Forelimb muscle (tissue), 1 donor: ENCODE measurements at places on chromosomes 3 and 15. TPM values are rescaled to one million over a fixed set of nuclear protein-coding genes. Genes with fewer than 3 reads are reported as not detected.

The SKOR1 gene
- polyA plus RNA-seq, result 0.47 TPM

The HYAL1 gene
- 1.7 TPM for polyA plus RNA-seq

The RFTN1 gene
- 12.1 TPM for polyA plus RNA-seq

The ONECUT1 gene
- polyA plus RNA-seq, result not detected

The ZNF502 gene
- polyA plus RNA-seq, result 6.1 TPM
